ENCODE measurements at places on chromosomes 3 and 15.

- DNase-seq: no peak
Observed at GRCh38 chr3:141920701-141921100, 44.3 kb downstream of the ATP1B3 start.

DNA sequence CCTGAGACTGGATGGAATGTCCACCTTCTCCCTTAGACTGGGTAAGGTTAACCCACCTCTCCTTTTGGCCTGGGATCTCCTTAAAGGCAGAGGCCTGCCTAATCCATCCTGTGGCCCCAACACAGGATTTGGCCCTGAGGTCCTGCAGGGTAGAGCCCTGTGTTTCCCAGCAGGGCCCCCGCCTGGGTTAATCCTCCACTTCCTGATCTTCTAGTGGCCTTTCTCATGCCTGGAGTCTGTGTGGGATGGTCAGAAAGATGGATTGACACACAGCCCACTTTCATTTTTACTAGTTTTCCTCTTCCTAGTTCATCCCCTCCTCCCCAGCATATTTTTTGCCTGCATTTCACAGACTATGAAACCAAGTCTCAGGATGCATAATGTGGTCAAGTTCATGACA is 48.9 kb upstream of the SLC6A6 start:
- DNase-seq: no peak

DNA sequence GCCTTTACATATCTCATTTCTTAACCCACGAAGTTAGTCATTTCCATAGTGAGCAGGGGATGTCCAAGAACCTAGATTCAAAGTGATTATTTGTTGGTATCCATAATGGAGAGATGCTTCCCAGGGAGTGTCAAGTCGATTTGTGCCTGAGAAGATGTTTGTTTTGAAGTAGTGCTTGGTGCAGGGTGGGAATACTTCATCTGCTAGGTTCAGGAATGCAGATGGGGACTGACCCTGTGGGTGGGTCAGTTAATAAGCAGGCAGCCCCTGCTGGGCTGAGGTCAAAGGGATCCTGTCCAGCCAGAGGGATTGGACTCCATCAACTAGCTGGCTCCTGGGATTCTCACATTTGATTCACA is 44.1 kb upstream of the VILL start:
- no peak for DNase-seq

- DNase-seq: no peak
Observed at GRCh38 chr3:106371221-106371970, 502.6 kb upstream of the CBLB start.

GRCh38 chr3:126930936-126931600 is 51.8 kb upstream of the PLXNA1 start:
- no peak for DNase-seq

DNA sequence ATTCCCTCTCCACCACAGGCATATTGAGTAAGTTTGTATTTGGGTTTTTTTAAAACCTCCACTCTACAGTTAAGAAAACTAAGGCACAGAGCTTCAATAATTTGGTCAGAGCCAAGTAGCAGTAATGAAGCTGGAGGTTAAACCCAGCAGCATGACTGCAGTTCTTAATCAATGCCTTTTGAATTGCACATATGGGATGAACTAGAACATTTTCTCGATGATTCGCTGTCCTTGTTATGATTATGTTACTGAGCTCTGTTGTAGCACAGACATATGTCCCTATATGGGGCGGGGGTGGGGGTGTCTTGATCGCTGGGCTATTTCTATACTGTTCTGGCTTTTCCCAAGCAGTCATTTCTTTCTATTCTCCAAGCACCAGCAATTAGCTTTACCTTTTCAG is 1.6 kb upstream of the CCR5 start:
- DNase-seq: no peak

DNA sequence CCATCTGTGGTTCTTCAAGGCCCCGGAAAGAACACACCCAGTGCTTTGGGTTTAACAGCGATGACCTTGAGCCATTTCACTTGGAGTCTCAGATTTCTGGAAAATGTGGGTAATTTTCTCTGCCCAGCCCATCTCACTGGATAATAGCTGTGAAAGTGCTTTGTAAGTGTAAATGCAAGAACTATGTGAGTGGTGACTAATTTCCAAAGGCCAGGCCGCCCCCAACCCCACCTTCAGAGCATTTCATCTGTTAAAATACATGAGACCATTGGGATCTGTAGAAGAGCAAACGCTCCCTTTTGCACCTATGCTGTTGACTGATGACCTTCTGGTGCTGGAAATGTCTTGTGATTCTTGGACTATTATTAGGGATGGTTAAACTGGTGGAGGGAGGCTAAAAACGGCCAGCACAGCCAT is 196.8 kb upstream of the LPP start:
- DNase-seq: no peak

- no peak for DNase-seq
Observed at GRCh38 chr3:107899990-107900651, 190.7 kb downstream of the CD47 start.

Data from HFF-Myc (cell line).